Stimulated activated CD8-positive, alpha-beta memory T cell treated with anti-CD3 and anti-CD28 coated beads, Interleukin-7, amount 100 ng/mL, for 24 hours (primary cell): ENCODE measurements at places on chromosomes 11 and 22.

DNA sequence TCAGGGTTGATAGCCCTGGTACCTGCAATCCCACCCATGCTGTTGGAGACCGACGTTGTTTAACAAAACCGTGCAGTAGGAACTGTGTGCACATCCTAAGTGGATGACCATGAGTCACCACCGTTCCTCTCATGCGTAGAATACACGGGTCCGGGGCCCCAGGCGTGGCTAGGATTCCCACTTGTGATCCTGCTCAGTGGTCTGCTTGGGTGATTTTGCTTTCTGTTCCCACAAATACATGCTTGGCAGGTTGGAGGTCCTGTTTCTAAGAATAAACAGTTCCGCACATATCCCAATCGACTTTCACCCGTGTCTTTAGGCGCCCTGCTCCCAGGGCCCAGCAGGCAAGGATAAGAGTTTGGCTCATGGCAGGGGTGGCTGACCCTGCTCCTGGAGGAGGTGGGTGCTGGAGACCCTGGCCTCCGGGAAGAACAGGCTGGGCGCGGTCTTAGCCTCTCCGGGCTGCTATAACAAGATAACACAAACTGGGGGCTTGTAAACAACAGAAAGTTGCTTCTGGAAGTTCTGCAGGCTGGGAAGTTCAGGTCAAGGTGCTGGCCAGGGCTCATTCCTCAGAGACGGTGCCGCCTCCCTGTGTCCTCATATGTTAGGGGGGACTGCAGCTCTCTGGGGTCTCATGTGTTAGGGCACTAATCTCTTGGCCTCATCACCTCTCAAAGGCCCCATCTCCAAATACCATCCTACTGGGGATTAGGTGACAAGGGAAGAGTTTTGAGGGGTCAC lies 1028.3 kb downstream of the BRD1 start:
- no peak for DNase-seq

DNA sequence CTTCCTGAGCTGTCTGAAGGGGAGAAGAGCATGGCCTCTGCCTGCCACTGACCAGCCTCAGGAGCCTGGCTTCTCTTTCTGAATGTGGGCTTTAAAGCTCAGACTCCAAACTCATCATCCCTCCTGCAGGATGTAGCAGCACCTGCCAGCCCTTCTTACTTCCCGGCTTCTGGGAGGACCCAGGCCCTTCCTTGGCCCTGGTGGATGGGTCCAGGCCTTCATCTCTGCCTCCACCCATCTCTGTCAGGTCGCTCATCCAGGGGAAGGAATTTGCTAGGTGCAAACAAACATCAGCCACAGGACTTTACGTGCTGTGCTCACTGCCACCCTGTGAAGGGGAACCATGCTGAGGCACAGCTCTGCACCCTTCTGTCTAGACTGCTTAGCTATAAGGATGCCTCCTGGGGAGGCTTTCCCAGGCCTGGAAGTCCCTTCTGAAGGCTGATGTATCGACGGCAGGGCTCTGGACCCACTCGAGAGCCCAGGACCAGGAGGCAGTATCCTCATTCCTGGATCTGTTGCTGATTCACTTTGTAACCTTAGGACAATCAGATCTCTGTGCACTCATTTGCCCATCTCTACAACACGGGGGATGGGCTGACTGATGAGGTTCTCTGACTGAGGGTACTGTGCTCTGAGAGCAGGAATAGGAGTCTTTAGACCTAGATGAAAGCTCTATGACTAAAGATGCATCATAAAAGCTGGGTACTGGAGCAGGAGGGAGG lies 30.9 kb downstream of the USP35 start:
- no peak for DNase-seq

DNA sequence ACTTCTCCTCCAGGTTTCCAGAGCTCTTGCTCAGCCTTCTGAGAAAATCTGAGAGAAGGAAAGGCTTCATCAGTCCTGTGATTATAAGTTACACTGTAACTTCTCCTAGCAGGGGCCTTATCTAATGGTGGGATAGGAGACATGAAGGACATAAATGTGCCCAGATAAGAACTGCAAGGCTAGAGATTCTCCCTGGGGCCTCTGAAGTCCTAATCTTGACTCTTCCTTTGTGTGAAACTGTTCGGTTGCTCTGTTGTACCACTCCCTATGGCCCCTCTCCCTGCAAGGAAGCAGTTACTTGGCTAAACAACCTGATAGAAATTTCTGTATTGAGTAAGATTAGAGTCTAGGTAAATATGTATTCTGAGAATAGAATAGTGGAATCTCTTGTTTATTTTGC lies 780.9 kb downstream of the ETS1 start:
- no peak for DNase-seq

DNA sequence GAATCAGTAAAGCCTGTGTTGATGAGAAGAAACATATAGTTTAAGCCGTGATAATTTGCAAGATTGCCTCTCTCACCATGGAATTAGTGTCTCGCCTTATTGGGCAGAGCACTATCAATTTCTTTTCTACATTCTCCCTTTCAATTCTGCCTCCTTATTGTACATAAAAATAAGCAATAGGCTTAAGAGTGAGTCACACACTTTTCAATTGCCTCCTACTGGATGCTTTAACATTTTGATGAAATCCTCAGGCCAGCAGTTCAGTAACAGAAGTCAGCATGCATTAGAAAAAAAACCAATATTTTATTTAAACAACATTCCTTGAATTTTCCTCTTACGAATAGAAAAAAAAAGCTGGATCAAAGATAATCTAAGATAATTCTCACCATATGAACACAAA lies 33.8 kb upstream of the VWA5A start:
- no peak for DNase-seq

- no peak for DNase-seq
Measured at GRCh38 chr11:13143486-13144297, 133.9 kb upstream of the BMAL1 start.

DNA sequence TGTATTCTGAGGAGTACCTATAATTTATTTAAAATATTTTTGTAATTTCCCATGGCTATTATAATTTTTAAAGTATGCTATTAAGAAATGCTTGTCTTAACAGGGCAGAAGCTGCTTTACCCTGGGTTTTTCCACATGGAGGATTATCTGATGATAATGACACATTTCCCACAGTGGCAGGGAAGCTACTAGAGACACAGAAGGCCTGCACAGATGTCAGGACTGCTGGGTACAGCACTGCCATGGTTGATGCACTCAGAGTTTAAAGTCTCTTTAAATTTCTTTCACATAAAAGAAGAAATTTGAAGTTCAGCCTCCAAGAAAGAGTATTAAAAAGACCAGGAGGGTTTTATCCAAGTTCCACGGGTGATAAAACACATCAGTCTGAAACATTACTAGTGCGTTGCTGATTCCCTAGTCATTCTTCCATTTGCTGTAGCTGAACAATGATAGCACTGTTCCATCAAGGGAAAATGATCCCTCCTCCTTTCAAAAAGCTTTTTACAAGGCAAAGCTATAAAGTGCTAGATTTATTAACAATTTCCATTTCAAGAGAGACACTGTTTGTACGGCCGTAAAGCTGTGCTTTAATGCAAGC lies 363.0 kb downstream of the CNTN5 start:
- DNase-seq, result no peak

DNA sequence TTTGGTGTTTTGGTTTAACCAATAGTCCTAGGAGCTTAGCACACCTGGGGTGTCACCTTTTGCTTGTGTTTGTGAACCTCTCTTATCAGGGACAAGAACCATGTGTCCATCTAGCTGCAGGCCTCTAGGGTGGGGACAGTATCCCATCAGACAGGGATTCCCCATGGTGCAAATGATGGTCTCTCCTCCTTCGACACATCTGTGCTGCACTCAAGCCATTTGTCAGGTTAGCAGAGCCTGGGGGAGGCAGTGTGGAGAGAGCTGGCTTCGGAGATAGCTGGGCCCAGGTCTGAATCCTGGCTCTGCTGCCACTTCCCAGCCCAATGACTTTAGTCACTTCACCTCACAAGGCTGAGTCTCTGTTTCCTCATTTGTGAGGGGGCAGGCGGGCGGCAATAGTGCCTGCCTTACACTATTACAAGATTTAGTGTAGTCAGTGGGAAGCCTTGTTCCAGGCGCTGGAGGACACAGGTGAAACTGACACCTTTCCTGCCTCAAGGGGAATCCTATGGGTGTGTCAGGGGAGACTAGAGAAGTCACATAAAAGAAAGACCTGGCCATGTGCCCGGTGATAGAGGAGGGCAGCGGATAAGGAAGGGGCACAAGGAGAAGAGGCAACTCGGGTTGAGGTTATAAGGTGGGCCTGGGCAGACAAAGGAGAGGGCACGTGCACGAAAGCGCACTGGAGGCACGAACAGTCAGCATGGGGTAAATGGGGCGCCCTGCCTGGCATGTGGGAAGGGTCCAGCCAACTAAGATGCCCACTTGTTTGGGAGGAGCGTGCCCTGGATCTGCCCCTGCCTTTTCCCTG lies 12.6 kb downstream of the KLHL35 start:
- no peak for DNase-seq

DNA sequence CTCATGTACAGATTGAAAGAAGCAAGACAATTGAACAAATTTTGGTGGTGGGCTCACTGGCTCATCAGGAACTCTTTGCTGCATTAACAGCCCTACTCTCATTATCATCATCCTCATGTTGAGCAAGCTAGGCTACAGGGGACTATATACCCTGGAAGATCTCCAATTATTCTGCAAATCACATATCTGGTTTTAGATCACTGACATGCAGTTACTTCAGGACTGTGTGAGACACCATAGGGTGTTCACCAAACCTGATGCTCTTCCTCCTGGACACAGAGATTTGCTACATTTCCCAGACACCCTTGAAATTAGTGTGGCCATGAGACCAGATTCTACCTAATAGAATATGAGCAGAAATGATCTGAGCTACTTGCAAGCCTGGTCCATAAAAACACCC lies 23.0 kb upstream of the ME3 start:
- DNase-seq, result no peak

DNA sequence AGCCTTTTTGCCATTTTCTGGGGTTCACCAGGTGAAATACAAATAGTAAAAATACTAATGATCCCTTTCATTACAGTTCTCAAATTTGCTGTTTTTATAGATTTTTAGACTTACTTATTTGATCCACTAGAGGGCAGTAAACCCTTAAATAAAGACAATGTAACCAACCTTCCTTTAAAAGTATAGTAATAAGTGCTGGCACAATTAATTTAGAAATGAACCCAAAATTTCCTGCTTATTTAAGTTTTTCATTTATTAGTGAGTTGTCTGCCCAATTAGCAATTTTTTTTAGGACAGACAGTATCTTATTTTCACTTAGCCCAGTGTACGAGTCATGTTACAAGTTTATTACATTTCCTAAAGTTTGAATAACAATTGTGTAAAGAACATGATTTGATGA lies 4.7 kb downstream of the DDIAS start:
- no peak for DNase-seq

- no peak for DNase-seq
Measured at GRCh38 chr11:43738600-43739409, 58.3 kb downstream of the HSD17B12 start.

- no peak for DNase-seq
Measured at GRCh38 chr11:40287916-40288803, 1171.3 kb downstream of the LRRC4C start.
